ENCODE measurements at places on chromosomes 13 and 19. TPM values are rescaled to one million over a fixed set of nuclear protein-coding genes. Genes with fewer than 3 reads are reported as not detected.

Gene PSG5
- total RNA-seq, result not detected

Gene REEP6
- total RNA-seq, result 2.2 TPM

Gene PPFIA3
- 6.7 TPM for total RNA-seq

Gene CGB7
- total RNA-seq, result not detected

Gene TMEM221
- total RNA-seq, result 0.18 TPM

Gene SF3A2
- total RNA-seq, result 34.4 TPM

Gene ZNF227
- 11.1 TPM for total RNA-seq

Gene LILRB4
- 5.7 TPM for total RNA-seq

Gene PSG11
- not detected for total RNA-seq

All from left cardiac atrium (tissue), 4 donors.